ENCODE measurements at places on chromosomes 7 and 10. TPM values are rescaled to one million over a fixed set of nuclear protein-coding genes. Genes with fewer than 3 reads are reported as not detected.

Gene TAS2R4
- 2.2 TPM for total RNA-seq

Gene DPYSL4
- total RNA-seq = 1.7 TPM

Gene SPDYE16
- total RNA-seq = 0.90 TPM

Gene AOAH
- 20.8 TPM for total RNA-seq

Gene MSS51
- total RNA-seq = 3.0 TPM

Gene NKX1-2
- total RNA-seq = not detected

Gene CAV2
- total RNA-seq = 192 TPM

Gene CPA4
- total RNA-seq = not detected

Gene ZNF425
- total RNA-seq = 1.4 TPM

Gene MKRN1
- 84.4 TPM for total RNA-seq

Gene STN1
- total RNA-seq = 42.3 TPM

Gene CYP2W1
- not detected for total RNA-seq

Gene SPDYE6
- not detected for total RNA-seq

Gene SFRP5
- total RNA-seq = 3.0 TPM

Gene COL13A1
- 13.5 TPM for total RNA-seq

Gene EEPD1
- total RNA-seq = 9.9 TPM

Gene GIMAP5
- 41.8 TPM for total RNA-seq

Gene UFSP1
- total RNA-seq = 3.1 TPM

Gene ABCB1
- 7.5 TPM for total RNA-seq

Gene C7orf25
- total RNA-seq = 7.4 TPM

Gene PNLIPRP3
- 0.20 TPM for total RNA-seq

Gene TAS2R5
- total RNA-seq = 2.2 TPM

Gene PCLO
- 5.3 TPM for total RNA-seq

Gene CFTR
- total RNA-seq = 28.0 TPM

Gene GBX1
- total RNA-seq = not detected

Gene SPDYE9
- not detected for total RNA-seq

Gene SUGCT
- total RNA-seq = 4.1 TPM

Gene ABI1
- 52.4 TPM for total RNA-seq

Gene CNPY1
- not detected for total RNA-seq

Gene FAM25A
- total RNA-seq = not detected

Gene ZNF783
- total RNA-seq = 18.8 TPM

Gene ARHGAP22
- total RNA-seq = 6.8 TPM

Gene ATP6V0A4
- total RNA-seq = 2.4 TPM

Gene ANK3
- 91.1 TPM for total RNA-seq

Gene RARRES2
- 259 TPM for total RNA-seq

Gene RPEL1
- total RNA-seq = not detected

Gene FKBP6
- total RNA-seq = not detected

Gene CALML3
- not detected for total RNA-seq

All from upper lobe of right lung (tissue), 1 donor.